ENCODE measurements at places on chromosomes 6 and 20.

DNA sequence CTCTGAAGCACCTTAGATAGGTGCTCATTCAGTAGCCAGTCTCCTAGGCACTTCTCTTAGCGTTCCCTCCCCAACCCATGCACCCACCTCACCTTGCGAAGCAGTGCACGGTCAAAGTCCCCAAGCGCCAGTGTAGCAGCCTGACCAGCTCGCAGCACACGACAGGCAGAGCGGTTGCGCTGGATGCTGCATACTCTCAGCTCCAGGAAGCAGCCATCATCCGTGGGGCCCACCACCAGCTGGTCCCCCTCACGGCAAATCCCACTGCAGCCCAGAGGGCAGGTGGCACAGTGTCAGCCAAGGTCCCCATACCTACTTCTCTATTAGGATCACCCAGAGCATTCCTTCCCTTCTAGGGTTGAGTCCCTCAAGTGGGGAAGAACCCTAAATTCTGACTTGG lies 6.5 kb downstream of the GTPBP2 start:
- DNase-seq = no peak

DNA sequence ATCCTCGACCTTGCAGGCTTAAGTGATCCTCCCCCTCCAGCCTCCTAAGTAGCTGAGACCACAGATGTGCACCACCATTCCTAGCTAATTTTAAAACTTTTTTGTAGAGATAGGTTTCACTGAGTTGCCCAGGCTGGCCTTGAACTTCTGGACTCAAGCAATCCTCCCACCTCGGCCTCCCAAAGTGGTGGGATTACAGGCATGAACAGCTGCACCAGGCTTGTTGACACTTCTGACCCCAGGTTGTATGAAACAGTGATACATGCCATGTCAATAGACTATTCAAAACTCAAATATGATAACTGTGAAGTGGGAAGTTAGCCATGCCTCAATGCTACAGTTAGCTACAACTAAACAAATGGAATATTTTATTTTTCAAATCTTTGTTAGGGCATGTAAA lies 20.1 kb upstream of the SHLD1 start:
- DNase-seq = no peak

- no peak for DNase-seq
Observed at GRCh38 chr6:90098001-90098531, 198.6 kb downstream of the BACH2 start.

GRCh38 chr20:14445902-14446301 lies 108.5 kb upstream of the FLRT3 start:
- no peak for DNase-seq

- DNase-seq = no peak
Observed at GRCh38 chr20:12056839-12057238, 139.1 kb downstream of the BTBD3 start.

GRCh38 chr6:132392792-132393191 lies 8.5 kb downstream of the MOXD1 start:
- DNase-seq = no peak

- no peak for DNase-seq
Observed at GRCh38 chr6:108113557-108114519, 39.3 kb upstream of the OSTM1 start.

DNA sequence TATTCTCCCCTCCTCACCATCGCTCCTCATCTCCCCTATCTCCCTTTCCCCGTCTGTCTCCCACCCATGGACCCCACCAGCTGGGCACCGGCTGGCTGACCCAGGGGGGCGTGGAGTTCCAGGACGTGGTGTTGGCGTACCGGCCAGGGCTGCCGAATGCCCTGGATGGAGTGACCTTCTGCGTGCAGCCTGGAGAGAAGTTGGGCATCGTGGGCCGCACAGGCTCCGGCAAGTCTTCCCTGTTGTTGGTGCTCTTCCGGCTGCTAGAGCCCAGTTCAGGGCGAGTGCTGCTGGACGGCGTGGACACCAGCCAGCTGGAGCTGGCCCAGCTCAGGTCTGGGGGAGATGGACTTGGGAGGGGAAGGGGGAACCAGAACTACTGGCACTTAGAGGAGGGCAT lies 7.7 kb downstream of the DLK2 start:
- DNase-seq = no peak

DNA sequence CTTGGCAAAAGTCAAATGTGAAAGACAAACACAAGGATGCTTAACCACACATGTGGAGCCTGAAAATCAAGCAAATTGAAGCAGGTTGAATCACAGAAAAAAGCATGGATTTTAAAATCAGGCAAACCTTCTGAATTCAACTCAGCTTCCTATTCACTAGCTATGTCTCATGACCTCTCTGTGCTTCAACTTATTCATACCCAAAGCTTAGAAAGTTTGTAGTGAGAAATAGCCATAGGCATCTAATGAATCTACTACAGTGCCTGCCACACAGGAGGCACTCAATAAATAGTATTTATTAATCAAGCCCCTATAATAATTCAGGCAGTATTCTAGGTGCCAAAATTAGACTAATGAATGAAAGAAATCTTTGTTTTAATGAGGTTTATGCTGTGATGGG lies 112.2 kb upstream of the TNFAIP3 start:
- DNase-seq = no peak

DNA sequence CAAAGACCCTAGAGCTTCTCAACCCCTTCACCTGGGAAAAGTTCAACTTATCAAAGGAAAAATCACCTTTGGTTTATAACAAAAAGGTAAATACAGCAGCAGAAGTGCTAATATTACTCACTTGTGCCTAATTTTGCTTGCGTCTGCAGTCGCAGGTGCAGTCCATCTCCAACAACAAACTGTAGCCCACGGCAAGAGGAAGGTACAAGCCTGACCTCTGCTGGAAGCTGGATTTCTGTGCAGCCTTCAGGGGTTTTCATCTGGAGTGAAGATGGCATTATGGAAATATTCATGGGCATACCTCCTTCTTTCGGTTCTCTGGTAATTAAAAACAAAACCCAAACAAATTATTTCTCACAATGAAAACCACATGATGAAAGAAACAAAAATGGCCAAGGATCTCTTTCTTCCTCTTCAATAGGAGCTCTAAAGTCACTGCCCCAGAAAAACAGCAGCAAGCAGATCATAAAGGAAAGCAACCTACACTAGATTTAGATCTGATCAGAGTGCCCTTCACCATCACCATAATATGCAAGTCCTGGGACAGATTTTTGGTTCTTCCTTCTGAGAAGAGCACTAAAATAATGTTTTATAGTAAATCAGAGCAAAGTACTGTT lies 7.8 kb downstream of the UBE3D start:
- no peak for DNase-seq

- DNase-seq = no peak
Observed at GRCh38 chr6:3347247-3347646, 88.5 kb downstream of the PSMG4 start.

DNA sequence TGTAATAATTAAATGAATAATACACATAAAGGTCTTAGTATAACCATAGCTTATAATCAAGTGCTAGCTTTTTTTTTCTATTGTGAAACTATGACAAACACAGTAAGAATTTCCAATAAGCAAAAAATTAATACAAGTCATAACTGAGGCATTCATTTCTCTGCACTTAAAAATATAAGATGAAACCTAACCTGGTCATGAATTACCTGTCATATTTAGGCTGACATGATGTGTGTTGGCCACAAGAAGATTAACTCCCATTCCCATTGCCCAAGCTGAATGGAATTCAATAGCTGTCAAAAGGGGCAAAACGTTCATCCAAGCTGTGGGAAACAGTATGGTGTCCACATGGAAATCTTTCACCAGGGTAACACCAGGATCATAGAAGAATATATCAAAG lies 5.4 kb downstream of the VNN2 start:
- DNase-seq = no peak

DNA sequence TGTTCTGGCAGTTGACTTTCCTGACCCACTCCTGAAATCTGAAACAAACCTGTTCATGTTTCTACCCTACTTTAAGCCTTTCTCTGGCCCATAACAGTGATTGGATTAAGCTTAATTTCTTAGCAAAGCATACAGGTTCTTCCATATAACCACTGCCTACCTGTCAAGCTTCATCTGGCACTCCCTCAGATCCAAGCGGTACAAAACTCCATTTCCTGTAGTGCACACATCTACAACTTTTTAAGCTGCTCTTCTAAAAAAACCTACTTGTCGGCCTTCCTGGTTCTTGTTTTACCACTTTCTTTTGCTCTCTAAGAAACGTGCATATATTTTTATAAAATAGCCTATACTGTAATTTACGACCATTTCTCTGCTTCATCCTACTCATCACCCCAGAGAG lies 916 bp upstream of the PPP1R11 start:
- no peak for DNase-seq

DNA sequence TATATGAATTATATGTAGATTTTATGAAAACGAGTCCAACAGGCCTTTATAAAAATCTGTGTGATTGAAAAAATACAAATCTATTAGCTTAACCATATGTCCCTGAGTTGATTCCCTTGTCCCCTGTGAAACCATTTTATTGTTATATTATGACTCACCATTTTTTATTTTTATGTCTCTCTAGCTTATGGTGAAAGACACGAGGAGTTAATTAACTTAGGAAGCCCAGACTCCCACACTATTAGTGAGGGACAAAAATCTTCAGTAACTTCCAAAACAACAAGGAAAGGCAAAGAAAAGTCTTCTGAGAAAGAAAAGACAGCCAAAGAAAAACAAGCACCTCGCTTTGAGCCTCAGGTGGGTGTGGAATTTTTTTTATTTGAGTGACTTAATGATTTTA lies 183.1 kb downstream of the ADGB start:
- DNase-seq = no peak

GRCh38 chr6:70151616-70152015 lies 151.3 kb downstream of the COL9A1 start:
- no peak for DNase-seq

GRCh38 chr6:104017410-104018381 lies 842.0 kb downstream of the HACE1 start:
- no peak for DNase-seq

- no peak for DNase-seq
Observed at GRCh38 chr20:36228770-36229169, 7.5 kb upstream of the AAR2 start.

DNA sequence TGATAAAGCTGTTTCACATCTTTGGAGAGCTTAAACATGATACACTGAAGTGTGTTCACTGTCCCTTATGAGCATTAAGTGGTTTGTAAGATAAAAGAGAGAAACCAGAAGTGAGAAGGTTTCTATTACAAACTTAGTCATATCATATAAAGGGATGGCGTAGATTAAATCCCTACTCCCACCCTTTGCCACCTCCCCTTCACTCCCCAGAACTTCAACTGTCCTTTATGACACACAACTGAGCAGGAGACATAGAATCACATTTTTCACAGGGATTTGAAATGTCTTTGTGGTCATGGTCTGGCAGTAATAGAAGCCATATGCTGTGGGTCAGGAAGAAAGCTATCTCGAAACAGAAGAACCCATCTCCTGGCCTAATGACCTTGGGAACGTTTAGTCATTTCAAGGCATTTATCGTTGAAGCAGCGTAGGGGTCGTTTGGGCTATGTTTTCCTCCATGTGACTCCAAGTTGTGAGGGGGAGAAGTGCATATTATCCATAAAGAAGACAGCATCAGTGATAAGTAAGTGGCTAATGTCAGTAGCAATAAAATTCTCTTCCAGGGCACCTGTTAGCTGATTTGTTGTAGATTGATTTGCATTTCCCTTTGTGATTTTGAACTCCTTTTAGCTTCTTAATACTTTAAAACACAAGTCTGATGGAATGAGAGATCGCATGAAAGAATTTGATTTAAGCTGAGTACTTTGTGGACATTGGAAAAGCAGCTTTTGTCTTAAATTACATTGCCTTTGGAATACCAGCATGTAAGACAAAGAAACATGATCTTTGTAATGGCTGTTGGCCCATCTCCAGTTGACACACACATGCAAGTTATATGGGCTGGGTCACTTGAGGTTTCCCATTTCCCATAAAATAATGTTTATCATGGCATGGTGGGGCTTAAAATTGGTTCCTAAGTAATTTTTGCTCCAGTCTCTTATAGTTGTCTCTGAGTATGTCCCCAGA lies 501.5 kb upstream of the FLRT3 start:
- no peak for DNase-seq

GRCh38 chr20:24521032-24521431 lies 51.6 kb downstream of the SYNDIG1 start:
- no peak for DNase-seq

GRCh38 chr20:43853174-43853803 lies 61.4 kb upstream of the TOX2 start:
- no peak for DNase-seq

GRCh38 chr6:150668900-150669302 lies 69.2 kb downstream of the PLEKHG1 start:
- DNase-seq = no peak

DNA sequence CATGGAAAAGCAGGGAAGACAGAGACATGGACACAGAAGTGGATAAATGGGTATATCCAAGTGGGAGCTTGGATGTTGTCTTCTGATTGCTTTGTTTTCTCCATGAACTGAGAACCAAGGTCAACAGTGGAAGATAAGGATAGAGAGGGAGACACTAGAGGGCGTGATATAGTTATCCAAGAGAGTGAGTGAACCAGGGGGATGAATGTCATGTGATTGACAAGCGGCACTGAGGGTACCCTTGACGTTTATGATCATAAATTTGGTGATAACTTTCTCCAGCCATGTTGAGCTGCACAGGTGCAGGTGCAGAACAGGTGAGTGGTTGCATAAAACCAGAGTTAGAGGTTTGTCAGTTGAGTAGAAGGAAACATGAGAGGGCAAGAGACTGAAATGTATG lies 20.7 kb downstream of the EBF4 start:
- DNase-seq = no peak

DNA sequence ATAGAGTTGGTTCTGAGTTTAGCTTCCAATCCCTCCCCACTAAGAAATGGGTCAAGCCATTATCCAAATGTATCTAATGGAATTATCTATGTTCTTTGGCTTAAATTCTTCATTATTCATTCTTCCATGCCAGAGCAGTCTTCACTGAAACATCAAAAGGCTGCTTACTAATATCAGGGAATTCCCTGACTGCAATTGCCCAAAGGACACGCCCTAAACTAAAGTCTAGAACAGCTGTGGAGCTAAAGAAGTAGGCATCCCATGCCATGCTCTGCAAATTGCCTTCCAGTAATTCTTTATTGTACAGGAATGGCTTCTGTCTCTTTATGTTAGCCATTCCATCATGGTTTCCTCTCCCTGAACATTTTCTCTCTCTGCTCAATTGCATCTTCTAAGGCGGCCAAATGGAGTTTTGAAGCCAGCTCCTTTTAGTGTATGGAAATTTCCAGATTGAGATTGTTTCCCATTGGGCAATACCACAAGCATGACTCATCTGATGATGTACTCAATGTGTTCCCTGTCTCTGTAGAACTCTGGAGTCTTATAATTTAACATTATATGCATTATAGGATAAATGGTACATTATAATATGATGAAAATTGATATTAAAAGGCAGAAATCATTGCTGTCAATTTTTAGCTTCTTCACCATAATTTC lies 28.8 kb upstream of the TSHZ2 start:
- no peak for DNase-seq

GRCh38 chr20:33732166-33732970 lies 572 bp downstream of the ZNF341 start:
- peak; percentile 51 for DNase-seq
